RCC 7860 (cell line): ENCODE measurements at places on chromosomes 12 and 14.
A peak's percentile ranks its signal among the peaks of the same experiment; 100 is the strongest.

GRCh38 chr12:130164936-130165335 lies 2.7 kb downstream of the FZD10 start:
- no peak for DNase-seq

GRCh38 chr12:127343940-127344339 lies 923.0 kb upstream of the TMEM132C start:
- peak; percentile 66 for DNase-seq

GRCh38 chr14:95463171-95463901 lies 53.1 kb downstream of the SYNE3 start:
- no peak for DNase-seq

DNA sequence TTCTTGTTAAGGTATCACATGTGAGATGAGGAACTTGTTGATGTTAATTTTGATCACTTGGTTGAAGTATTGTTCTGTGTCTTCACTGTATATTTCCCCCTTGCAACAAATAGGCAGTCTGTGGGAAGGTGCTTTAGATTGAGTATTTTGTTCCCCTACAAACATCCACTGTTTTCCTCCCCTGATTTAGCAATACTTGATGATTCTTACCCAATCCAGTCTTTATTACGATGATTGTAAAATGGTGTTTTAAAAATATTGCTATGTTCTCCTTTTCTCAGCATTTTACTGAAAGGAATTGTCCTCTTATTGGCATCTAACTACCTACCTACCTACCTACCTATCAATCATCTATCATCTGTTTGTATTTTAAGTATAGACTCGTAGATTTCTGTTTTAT lies 66.3 kb downstream of the ETNK1 start:
- no peak for DNase-seq

- no peak for DNase-seq
Observed at GRCh38 chr14:87449016-87449415, 544.0 kb downstream of the GALC start.

DNA sequence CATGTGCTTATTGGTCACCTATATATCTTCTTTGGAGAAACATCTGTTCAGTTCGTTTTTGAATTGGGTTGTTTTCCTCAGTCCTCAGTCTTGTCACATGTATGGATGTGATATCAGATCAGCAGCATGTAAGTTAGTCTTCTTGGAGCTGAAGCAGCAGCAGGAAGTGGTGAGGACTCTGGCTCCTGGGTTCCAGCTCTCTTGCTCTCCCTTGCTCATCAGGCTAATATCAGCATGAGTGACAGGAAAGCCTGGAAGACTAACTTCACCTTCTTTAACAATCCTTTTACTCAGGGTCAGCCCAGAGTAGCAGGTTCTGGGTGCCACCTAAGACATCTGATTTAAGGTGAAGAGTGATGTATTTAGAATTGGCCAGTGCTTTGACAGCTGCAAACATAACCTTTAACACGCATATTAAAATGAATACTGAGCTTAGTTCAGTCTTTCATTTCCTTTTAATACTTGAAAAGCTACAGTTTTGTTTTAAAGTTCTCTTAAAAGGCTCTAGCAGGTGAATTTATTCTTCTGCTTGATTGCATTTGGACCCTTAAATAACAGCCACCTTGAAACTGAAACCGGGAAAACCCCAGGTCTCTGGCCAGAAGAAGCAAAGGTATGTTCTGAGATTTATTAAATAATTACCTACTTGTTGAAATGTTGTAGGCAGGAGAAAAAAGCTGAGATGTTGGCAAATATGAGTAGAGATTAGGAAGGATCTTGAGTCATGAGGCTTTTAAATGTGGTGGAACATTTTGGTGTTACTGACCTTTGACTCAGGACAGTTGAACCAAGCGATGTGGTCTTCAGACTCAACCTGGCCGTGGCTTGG lies 54.3 kb downstream of the DRAM1 start:
- no peak for DNase-seq

GRCh38 chr12:95701275-95701674 lies 89.3 kb downstream of the NTN4 start:
- no peak for DNase-seq

DNA sequence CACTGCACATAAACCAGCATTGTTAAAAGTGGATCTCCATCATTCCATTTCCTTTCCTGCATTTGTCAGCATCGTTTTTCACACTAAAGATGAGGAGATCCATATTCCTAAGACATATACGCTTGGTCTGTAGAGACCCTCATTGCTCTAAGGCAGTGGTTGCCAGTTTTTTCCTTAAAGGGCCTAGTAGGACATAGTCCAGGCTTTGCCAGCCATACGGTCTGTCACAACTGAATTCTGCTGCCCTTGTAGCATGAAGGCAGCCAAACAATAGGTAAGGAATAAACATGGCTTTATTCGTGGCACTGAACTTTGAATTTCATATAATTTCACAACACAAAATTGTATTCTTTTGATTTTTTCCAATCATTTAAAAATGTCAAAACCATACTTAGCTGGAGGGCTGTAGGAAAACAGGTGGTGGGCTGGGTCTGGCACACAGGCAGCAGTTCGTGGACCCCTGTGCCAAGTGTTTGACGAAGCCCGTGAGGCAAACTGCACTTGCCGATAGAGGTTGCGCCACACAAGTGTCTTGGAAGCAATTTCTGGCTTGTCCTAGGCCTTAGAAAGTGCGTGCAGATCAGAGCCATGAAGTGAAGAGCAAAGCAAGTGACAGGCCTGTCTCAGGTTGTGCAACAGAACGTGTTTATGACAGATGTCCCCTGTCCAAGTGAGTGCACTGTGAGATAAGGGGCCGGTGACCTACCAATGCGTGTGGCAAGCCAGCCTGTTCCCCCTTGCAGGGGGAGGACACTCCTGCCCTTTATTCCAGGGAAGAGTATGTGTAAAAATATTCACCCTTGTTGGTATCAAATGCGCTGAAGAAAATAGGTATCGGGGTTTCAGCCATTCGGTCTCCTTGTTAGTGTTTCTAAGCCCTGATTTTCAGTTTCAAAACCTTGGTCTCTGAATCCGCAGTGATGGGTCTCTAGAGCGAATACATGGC lies 916 bp upstream of the CHPT1 start:
- DNase-seq, result no peak

- DNase-seq, result no peak
Observed at GRCh38 chr14:64294672-64295413, 672 bp upstream of the ESR2 start.

- no peak for DNase-seq
Observed at GRCh38 chr14:82182646-82183045, 649.0 kb upstream of the SEL1L start.

DNA sequence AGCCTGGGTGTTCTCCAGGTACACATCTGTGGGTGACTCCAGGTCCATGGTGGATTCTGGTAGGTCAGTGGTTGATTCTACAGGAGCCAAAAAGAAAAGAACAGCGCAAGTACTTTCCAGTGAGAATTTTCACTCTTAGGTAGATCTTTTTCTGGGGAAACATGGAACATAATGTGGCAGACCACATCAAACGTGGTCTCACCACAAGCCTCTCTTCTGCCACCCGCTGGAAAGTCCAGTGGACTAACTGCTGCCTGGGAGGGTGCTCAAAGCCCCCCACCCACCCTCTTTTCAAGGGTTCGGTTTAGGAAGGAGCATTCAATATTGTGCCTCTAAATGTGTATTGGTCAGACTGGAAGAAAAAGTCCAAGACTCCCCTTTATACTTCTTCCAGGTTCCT lies 36.1 kb upstream of the PRB2 start:
- DNase-seq, result no peak

- DNase-seq, result peak; percentile 71
Observed at GRCh38 chr12:82425241-82425640, 66.9 kb downstream of the METTL25 start.
